Breast epithelium (tissue), 4 donors: ENCODE measurements at places on chromosomes 16 and 17. TPM values are rescaled to one million over a fixed set of nuclear protein-coding genes. Genes with fewer than 3 reads are reported as not detected.

- no peak for DNase-seq
Observed at GRCh38 chr16:51508490-51509212, 357.6 kb upstream of the SALL1 start.

DNA sequence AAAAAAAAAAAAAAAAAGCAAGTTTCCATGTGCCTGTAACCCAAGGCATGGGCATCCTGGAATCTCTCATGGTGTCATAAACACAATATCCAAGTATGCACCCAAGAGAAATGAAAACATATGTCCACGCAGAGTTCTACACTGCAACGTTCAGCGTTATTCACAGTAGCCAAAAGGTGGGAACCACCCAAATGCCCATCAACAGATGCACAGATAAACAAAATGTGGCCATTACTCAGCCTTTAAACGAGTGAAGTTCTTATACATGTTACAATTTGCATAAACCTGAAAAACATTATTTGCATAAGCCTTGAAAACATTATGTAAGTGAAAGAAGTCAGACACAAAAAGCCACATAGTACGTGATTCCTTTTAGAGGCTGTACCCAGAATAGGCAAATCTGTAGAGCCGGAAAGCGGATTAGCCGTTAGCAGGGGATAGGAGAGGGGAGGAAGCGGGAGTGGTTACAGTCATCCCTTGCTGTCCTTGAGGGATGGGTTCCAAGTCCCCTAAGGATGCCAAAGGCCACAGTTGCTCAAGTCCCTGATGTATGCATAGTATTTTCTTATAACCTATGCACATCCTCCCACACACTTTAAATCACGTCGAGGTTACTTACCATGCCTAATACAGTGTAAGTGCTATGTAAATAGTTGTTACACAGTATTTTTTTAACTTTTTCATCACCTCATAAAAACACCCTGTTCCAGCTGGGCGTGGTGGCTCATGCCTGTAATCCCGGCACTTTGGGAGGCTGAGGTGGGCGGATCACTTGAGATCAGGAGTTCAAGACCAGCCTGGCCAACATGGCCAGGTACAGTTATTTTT is 47.3 kb upstream of the DNAH17 start:
- no peak for DNase-seq

- no peak for DNase-seq
Observed at GRCh38 chr17:37848690-37849616, 75.3 kb upstream of the TBC1D3K start.

DNA sequence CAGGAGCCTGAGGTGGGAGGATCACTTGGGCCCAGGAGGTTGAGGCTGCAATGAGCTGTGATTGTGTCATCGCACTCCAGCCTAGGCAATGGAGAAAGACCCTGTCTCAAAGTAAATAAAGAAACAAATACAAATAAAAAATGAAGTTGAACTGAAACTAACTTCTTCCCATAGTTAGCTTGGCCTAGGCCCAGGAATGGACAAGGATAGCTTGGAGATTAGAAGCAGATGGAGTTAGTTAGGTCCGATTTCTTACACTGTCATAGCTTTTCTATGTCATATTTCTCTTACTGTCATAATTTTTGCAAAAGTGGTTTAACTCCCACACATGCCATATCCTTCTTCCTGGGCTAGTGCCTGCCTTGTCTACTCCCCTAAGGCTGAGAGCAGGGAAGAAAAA is 154.7 kb upstream of the CACNG3 start:
- DNase-seq, result no peak

GRCh38 chr17:57724729-57725125 is 20.4 kb downstream of the CCDC182 start:
- no peak for DNase-seq

The SEPTIN12 gene
- not detected for total RNA-seq

The SLC5A11 gene
- total RNA-seq, result 1.8 TPM

DNA sequence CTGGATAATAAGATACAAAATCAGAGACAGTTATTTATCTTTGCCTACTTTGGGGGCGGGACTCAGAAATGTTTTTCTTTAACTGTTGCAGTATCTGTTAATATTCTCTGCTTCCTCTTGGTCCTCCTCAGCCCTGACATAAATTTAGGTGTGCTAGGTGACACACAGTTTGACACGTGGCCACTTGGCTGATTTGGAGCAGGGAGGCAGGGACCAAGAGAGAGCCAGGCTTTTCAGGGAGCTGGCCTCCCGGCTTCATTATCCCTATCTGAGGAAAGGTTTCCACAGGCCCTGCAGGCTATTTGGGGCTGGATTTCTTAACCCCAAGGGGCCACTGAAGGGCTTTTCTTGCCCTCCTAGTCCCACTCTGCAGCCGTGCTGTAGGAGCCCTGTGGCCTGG is 20.1 kb upstream of the NAT9 start:
- DNase-seq, result no peak
